Activated CD8-positive, alpha-beta memory T cell treated with anti-CD3 and anti-CD28 coated beads for 1 hour (primary cell): ENCODE measurements at places on chromosomes 3 and 15.

GRCh38 chr3:9397906-9398699, 688 bp downstream of the SETD5 start:
- no peak for DNase-seq

GRCh38 chr3:149437710-149438109, 36.8 kb upstream of the TM4SF4 start:
- DNase-seq, result no peak

DNA sequence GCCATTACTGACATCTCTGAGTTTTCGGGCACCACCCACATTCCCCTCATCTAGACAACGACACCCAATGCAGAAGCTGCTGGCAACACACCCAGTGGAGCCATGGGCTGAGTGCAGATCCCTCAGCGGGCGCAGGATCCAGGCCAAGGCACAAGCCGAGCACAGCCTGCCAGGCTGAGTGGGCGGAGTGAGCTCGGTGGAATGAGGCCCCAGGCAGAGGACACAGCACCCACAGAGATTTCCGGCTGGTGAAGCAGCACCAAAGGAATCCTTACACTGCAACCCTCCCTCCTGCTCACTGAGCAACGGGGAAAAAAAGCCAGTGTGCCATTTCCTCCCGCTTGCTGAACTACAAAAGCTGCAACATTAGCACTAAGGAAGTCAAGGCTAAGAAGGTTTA, 34.3 kb downstream of the ZMAT3 start:
- no peak for DNase-seq

- DNase-seq, result no peak
Observed at GRCh38 chr3:30370681-30371271, 235.6 kb upstream of the TGFBR2 start.

- no peak for DNase-seq
Observed at GRCh38 chr3:4716706-4717362, 223.7 kb downstream of the ITPR1 start.

DNA sequence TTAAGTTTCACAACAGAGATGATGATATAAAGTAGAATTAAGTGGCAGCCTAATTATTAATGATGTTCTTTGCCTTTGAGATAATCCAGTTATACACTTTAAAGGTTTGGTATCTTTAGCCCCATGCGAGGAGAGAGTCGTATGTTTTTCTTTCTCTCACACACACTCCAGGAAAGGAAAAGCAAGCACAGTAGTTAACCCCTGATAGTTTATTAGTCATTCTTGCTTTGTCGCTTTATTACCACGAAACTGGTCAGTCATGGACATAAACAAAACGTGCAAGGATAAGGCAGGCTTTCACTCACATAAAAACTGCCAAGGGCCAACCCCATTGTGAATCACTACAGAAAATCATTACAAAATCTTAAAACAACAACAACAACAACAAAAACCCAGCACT, 866.9 kb downstream of the FHIT start:
- DNase-seq, result no peak

GRCh38 chr3:47392933-47393332, 12.1 kb downstream of the PTPN23 start:
- no peak for DNase-seq

DNA sequence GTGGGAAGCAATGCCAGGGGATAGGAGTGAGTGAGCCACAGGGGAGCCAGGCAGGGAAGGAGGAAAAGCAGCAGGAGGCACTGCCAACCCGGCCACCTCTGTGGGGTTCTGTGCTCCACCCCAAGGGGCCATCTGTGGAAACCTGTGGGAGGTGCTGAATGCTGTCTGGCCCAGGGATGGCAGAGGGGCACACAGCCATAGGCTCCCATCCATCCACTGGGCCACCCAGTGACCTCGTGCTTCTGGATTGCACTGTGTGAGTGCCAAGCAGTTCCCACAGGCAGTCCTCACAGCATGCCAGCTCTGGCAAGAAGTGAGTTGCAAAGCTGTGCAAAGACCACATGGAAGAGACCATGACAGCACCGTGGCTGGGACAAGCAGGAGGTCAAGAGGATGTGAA, 27.5 kb downstream of the DNAJB8 start:
- no peak for DNase-seq

- DNase-seq, result no peak
Observed at GRCh38 chr3:113271189-113271588, 59.8 kb downstream of the BOC start.

GRCh38 chr3:110243081-110243480, 828.5 kb upstream of the NECTIN3 start:
- DNase-seq, result no peak

GRCh38 chr3:16136055-16136454, 38.4 kb upstream of the GALNT15 start:
- DNase-seq, result no peak

- DNase-seq, result no peak
Observed at GRCh38 chr3:184842433-184842832, 30.5 kb downstream of the VPS8 start.

- DNase-seq, result no peak
Observed at GRCh38 chr15:52095597-52096262, 16.8 kb downstream of the BCL2L10 start.

GRCh38 chr3:178669758-178670157, 133.5 kb downstream of the KCNMB2 start:
- DNase-seq, result no peak

DNA sequence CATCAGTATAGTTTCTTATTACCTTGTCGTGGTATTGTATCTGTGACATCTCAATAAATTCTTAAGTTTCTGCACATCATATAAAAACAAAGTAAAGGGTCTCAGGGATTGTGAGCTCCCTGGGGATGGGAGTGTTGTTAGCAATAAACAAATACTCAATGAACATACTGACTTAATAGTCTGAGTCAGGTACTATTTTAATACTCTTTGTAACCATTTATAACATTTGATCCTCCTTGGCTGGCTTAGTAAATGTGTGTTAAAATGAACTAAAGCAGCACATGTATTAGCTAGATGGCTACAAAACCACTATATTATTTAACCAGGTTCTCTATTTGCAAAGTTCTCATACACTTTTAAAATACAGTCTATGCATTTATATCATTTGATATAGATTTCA, 1.8 kb downstream of the ICE2 start:
- DNase-seq, result no peak

DNA sequence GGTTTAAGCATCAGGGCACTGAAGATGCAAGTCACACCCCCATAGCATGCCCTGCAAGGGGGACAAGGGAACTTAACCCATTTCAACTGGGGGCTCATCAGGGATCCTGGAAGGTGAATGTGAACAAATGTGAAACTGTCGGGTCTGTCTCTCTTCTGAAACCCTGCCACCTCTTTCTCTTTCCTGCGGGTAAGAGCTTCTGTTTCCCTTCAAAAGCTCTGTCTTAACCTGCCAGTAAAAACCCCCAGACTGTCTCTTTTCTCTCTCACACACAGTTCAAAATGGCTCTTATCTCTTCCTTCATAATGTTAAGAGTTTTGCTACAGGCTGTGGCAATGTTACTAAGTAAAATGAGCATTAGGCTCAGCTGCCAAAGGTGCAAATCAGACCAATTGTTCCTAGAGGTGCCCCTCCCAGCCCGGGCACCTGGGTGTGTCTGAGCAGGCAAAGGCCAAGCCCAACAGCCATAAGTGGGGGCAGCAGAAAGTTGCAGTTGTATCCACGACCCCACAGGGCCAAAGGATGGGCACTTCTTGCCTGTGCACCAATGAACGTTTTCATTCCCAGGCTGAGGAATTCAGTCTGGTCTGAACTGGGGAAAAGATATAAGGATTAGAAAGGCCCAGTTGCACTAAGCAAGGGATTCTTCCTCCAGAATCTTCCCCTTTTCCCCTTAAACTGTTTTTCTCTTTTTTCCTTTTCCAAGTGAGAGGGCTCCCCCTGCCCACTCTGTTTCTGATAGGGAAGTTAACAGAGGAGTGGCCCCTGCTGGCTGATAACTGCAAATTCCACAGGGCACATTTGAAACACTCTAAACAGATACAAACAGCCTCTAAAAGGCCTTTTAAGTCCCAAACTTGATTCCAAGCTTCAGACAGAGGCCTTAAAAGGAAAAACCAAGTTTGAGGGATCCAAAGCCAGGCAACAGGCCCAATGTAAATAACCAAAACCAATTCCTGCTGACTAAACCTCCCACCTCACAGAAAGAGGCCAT, 113.8 kb upstream of the EPHA6 start:
- no peak for DNase-seq

DNA sequence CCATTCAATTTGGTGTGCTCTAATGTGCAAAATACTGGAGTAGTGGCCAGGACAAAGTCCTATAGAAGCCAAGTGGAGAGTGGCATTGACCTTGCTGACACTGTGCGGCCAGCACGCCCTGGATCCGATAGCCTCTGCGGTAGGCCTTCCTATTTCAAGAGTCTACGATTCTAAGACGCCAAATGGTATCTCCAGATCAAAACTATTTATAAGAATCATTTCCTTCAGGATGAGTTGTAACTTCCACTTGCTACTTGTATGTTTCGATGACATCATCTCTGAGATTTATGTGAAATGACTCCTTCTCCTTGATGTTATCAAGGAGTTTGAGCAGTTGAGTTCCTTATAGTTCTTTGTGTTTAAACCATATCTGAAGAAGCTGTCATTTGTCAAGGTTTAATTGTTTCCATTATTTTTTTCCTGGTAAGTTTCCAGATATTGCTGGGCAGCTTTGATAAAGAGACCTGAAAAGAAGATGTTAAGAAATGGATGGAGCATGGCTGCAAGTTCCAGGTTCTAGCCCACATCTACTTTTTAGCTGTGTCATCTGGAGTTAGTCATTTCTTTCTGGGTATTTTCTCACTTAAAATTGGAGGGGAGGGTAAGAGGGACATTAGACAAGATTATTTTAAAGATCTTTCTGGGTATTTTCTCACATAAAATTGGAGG, 71.8 kb downstream of the TMEM44 start:
- no peak for DNase-seq

GRCh38 chr3:171281256-171281992, 178.8 kb downstream of the TNIK start:
- DNase-seq, result no peak

DNA sequence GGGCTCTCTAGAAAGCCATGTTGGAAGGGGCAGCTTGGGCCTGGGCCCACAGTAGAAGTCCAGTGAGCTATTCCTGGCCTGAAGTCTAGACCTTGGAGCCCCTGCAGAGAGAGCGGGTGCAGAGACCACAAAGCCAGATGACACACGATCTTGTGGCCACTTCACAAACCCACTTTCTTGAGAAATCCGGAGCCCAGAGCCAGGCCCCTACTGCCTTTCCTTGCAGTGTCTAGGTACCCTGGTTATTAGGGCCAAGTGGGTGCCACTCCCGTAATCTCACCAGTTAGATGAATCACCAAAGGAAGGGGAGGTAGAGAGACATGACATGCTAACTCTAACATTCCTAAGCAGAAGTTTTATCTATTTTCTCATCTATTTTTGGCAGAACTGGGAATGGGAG, 72.5 kb upstream of the ADAMTSL3 start:
- DNase-seq, result no peak

DNA sequence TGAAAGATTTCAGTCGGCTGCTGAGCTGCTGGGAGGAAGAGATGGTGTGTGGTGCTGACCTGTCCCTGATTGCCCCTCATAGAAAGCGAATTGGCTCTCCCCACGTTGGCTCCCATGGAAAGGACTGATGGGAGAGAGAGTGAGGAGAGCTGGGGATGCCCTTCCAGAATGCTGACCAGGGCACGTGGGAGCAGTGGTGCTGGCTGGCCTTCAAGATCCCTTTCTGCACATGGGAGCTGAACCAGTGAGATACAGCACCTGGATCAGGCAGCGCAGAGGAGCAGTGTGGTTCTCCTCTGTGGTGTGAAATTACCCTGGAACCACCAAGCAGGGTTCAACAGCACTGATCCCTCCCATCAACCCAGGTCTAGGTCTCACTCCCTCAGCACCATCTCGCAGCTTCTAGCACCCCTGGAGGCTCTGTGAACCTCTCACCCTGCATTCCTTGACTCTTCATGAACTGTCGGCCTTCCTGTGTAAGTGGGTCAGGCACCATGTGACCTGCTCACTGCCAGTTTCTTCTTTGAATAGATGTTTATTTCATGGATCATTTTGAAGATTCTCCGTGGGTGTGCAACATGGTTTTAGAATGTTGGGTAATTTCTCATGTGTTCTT, 55.7 kb downstream of the CACNA1D start:
- no peak for DNase-seq

- DNase-seq, result no peak
Observed at GRCh38 chr3:126538966-126539365, 15.0 kb downstream of the CHST13 start.

- no peak for DNase-seq
Observed at GRCh38 chr3:135803028-135803692, 162.4 kb upstream of the PPP2R3A start.

DNA sequence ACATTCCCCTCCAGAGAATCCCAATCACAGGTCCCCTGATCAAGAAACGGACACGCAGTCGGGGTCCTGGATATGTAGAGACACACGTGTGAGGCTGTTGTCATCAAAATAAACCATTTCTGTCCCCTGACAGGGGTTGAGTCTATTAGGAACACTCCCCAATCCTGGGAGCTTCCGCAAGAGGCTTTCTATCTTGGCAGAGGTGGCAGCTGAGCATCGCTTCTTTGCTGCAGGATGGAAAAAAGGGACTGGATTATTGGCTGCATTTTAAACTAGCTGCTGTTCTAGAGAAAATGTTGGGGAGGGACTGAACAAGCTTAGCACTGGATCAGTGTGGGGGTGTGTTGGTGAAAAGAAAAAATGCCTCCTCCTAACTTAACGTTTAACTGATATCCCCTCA, 2.5 kb upstream of the CNTN4 start:
- DNase-seq, result no peak

GRCh38 chr3:157063469-157063868, 96.5 kb downstream of the CCNL1 start:
- no peak for DNase-seq

- DNase-seq, result no peak
Observed at GRCh38 chr3:188123170-188123905, 30.6 kb upstream of the LPP start.

DNA sequence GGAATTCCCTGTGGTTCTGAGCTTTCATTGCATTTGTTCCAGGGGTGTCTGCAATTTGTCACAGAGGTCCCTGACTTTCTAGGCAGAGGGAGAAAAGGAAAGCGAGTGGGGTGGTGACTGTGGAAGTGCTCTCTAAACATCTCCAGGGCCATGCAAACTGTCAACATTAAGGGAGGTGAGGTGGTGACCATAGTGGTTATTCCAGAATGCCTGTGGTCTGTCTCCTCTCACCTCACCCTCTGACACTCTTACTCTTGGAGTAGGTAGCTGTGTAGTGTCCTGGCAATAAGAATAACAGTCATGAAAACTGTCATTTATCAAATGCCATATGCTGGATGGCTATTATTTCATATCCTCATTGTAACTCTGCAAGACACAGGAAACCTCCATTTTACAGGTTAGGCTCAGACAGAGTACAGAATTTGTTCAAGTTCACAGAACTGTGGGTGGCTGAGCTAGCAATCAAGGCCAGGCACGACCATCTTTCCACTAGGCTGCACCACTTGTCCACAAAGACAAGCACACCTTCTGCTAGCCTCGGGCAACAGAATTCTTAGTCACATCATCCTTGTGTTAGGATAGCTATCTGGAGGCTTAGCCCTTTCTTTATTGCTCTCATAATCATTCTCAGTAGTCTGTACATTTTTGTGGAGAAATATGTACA, 179.4 kb downstream of the CD47 start:
- DNase-seq, result no peak

GRCh38 chr3:64891021-64891420, 203.2 kb upstream of the ADAMTS9 start:
- DNase-seq, result no peak
